ENCODE measurements at places on chromosomes 3 and 15.

DNA sequence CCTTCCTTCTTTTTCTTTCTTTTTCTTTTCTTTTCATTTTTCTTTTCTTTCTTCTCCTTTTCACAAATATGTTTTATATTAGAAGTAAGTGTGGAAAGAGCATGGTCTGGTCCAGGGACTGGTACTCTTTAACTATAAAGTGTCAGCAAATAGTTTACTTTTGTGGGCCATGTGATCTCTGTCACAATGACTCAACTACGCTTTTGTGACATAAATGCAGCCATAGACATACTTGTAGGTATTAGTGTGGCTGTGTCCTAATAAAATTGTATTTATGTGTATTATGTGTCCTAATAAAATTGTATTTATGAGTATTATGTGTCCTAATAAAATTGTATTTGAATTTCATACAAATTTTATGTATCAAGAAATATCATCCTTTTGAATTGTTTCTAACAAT, 749.1 kb upstream of the ARPP21 start:
- DNase-seq = no peak

DNA sequence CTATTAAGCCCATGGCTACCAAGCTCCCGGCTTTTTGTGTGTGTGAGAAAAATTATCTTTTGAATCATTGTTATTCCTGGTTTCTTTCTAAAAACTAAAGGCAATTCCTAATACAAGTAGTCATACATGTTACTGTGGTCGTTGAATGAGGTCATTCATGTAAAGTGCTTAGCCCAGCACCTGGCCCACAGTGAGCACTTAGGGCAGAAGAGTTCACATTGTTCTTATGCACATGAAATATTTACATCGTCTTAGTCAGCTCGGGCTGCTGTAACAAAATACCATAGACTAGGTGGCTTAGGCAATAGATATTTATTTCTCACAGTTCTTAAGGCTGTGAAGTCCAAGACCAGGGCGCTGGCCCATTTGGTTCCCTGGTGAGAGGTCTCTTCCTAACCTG, 216.1 kb downstream of the SHQ1 start:
- DNase-seq = no peak

GRCh38 chr3:165642761-165643420, 194.3 kb downstream of the BCHE start:
- DNase-seq = no peak

- no peak for DNase-seq
Measured at GRCh38 chr3:154921351-154921750, 158.8 kb upstream of the MME start.

DNA sequence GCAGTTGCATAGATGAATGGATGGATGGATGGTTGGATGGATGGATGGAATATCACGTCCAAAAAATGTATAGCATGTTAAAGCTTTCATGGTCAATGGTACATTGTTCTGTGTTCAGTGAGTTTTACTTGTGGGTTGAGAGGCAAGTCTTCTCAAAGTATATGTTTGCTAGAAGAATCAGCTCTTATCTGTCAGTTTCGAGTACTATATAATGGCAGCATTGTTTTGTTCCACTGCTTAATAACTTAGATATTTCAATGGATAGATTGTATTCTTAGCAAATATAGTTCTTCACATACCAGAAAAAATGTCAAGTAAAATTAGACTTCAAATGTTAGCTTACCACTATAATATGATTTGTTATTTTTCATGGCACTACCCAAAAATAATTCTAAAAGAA, 100.9 kb upstream of the CDIN1 start:
- DNase-seq = no peak

DNA sequence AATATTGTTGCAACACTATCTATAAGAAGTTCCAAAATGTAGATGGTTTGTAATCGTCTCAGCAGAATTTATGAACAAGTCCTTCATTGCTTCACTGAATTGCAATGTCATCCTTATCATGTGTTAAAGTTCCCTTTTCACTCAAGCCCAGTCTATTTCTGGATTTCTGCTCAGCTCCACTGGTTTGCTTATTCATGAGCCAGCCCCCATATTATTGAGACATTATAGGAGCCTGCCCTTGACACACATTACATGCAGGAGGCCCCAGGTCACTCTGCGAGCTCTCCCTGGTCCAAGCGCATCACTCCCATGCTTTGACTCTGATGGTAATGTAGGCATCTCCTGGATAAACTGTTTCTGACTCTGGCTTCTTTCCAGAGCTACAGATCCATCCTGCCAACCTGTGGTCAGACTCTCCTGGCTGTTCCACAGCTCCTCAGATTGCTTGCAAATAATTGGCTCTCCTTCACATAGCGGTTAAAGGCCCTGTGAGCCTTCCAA, 56.9 kb downstream of the ABTB1 start:
- no peak for DNase-seq

DNA sequence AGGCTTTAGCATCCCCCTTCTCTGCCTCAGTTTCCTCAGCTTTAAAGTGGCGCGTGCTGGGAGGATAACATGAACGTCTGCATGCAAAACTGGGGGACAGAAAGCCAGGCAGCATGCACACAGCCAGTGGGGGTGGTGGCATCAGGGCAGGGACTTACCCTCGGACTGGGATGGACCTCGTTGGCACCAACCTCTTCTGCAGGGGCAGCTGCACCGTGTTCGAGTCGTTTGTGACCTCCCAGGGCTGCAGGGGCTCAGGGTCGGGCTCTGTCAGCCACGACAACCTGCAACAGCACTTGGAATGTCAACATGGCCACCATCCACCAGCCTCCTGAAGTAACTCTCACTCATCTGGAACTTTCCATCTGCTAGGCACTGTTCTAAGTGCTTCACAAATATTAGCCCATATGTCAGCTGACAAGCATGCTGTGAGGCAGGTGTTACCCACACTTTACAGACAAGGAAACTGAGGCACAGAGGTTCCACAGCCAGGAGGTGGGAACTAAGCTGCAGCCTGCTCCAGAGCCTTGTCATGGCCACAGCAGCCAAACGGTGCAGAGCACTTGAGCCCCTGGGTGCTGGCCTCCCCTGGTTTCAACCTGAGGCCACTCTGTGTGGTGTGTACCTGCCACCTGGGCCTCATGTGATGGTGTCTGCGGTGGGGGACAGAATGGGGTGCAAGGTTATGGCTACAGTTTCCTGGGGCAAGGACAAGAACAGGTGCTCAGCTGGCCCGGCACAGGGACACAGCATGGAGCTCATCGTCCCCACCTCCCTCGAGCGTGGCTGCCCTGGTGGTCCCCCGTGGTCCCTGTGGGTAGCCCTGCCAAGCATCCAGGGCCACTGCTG, 6.7 kb downstream of the C3orf22 start:
- no peak for DNase-seq

- DNase-seq = no peak
Measured at GRCh38 chr3:127197300-127198189, 4.6 kb downstream of the PRR23E start.

DNA sequence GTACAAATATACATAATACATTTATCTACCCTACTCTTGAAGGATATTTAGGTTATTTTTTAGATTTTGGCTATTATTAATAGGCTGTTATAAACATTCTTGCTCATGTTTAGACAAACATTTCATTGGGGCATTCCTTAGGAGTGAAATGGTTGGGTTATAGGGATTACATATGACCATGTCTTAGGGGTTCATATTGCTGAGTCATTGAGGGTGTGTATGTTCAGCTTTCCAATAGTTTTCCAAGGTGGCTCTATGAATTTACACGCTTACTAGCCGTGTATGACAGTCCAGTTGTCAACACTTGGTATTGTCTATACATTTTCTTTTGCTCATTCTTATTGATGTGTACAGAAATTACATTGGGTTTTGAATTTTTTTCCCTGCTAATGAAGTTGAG, 125.8 kb downstream of the OXSM start:
- DNase-seq = no peak

DNA sequence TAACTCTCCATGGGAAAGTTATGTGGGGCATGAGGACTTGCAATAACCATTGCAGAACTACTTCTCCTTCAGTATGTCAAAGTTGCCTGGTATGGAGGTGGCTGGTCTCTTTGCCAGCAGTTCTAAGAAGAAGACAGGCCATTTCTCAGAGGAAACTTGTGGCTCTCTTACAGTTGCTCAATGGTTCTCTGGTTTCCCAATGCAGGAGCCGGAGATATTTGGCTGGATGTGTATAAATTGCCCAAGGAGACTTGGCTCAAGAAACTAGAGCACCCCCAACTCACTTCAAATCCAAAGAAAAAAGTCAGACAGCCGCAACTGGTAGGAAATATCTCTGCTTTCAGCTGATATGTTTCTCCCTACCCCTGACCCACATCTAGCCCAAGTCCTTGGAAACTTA, 24.2 kb downstream of the WDR93 start:
- no peak for DNase-seq

DNA sequence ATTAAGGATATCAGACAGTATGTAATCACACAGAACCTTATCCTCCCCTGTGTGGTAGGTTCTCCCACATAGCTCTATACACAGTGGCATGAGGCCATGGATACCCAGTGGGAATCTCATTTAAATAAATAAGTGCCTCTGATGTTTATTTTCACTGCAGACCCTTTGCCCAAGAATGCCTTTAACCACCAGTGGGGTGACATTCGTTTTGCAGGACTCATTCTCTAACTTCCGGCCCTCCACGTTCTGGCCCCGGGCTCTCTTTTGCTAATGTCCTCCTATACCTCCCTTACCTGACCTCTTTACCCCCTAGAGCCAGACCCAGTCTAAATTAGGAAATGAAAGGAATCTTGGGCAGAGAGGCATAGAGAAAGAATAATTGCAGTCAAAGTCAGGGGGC, 8.3 kb downstream of the CCDC80 start:
- no peak for DNase-seq

GRCh38 chr3:196941729-196942225, 551 bp downstream of the NCBP2 start:
- DNase-seq = peak; percentile 40

- DNase-seq = no peak
Measured at GRCh38 chr3:125214738-125215137, 2.2 kb upstream of the SLC12A8 start.

DNA sequence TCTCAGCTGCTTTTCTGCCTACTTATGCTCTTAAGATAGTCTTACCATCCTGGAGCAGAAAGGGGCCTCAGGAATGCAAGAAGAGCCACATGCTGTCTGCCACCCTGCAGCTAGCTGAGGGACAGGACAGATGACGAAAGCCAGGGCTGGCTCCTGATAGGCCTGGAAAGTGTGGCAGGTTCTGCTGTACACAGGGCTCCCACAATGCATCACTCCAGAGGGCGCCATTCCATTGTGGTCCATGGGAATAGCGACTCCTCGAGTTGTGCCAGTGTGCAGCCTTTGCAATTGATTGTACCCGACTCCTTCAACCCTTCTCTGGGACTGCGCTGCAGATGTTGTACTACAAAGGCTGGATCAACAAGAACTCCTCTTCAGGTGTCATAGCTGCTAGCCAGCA, 11.2 kb downstream of the ACAN start:
- no peak for DNase-seq

DNA sequence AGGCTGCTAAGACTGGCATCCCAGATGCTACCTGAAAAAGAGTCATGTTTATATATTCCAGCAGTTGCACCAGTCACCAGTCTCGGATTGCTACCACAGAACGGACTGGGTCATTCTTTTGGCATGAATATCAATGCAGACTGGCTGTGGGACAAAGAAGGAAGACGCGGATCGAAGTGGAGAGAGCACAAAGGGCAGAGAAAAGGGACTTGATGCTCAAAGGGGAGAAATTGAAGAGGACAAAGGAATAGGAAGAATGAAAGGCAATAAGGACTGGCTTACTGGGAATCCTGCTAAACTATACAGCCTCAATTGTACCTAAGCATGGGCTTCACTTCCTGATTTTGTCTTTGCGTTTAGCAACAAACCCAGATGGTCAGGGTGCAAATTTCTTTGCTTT, 15.3 kb upstream of the DIS3L start:
- DNase-seq = no peak

DNA sequence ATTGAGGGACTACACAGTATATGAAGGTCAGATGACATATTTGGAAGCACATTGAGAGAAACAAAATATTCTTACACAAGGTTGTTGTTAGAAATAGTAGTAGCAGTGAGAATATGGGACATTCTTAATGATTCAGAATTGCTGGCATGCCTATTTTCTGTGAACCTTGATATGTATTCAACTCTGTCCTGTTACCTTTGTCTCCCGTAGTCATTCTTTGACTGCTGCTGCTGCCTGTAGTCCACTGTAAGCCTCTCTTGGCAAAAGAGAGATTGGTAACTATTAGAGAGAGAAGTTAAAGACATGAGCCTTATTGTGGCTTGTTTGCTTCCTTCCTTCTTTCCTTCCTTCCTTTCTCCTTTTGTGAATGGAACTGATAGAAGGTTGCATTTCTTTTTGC, 64.5 kb downstream of the TCF12 start:
- no peak for DNase-seq

- no peak for DNase-seq
Measured at GRCh38 chr3:115693868-115694267, 70.6 kb downstream of the GAP43 start.

DNA sequence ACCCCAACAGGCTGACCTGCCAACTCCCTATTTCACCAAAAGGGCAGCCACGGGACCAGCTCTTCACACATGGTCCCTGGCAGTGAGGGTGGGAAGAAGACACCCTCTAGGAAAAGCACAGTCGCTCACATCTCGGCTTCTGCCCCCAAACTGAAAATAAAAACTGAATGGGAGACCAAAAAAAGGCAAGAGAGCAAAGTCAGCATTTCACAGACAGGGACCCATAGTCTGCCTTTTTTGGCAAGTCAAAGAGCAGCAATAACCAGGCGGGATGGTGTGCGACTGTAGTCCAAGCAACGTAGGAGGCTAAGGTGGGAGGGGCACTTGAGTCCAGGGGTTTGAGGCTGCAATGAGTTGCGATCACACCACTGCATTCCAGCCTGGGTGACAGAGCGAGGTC, 154.1 kb downstream of the ADAMTS17 start:
- DNase-seq = no peak

DNA sequence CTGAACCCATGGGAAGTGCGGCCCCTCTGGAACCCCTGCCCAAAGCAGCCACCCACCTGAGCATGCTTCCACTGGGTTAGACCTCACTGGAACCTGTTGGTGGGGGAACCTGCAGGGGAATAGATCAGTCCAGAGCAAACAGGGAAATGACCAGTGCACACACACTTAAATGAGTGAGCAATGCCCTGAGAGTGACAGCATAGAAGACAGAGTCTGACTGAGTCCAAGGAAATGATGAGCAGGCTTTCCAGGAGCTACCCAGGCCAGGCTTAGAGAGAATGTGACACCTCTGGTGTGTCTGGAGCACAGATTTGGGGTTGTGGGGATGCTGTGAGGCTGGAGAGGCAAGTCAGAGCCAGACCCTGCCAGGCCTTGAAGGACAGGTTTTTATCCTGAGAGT, 28.5 kb downstream of the PLA1A start:
- no peak for DNase-seq

DNA sequence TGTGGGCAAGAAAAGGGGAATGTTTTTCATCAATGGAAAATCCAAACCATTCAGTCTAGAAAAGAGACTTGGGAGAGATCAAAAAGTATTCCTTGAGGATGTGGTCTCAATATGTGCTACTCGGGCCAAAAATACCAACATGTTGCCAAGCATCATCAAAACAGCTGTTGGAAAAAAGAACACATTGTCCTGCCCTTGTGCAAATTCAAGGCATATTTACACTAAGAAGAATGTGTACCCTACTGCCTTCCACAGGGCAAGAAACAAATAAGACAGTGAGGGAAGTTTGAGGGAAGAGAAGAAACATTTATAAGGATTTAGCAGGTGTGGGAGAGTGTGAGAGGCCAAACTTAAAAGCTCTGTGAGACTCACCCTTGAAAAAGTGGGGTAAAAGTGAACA, 252.1 kb downstream of the NTRK3 start:
- no peak for DNase-seq

GRCh38 chr3:46701181-46701939, at the start of gene TMIE:
Gene TMIE (plus strand): TSS chr3:46701392. CDS start chr3:46701488, 96 bp downstream.
- DNase-seq = no peak
